Naive thymus-derived CD8-positive, alpha-beta T cell (primary cell): ENCODE measurements at places on chromosomes 1 and 21. TPM values are rescaled to one million over a fixed set of nuclear protein-coding genes. Genes with fewer than 3 reads are reported as not detected.

The LYPLA2 gene
- total RNA-seq = 52.9 TPM

The TMIGD3 gene
- not detected for total RNA-seq

The TMCO4 gene
- total RNA-seq = 16.4 TPM

The ZNF683 gene
- 2.4 TPM for total RNA-seq

The UMODL1 gene
- total RNA-seq = 3.1 TPM

The RHD gene
- total RNA-seq = not detected

The FCRLB gene
- 1.2 TPM for total RNA-seq

The RSPH1 gene
- total RNA-seq = 0.14 TPM

The PPFIA4 gene
- total RNA-seq = 1.6 TPM

The PLD5 gene
- total RNA-seq = not detected

The RIMS3 gene
- 2.0 TPM for total RNA-seq

The FCRL1 gene
- 13.2 TPM for total RNA-seq

The EPS8L3 gene
- total RNA-seq = not detected

The DPYD gene
- 39.3 TPM for total RNA-seq

The UBE2J2 gene
- total RNA-seq = 105 TPM

The SFPQ gene
- 418 TPM for total RNA-seq

The KRTAP11-1 gene
- total RNA-seq = not detected

The NLRP3 gene
- total RNA-seq = 2.6 TPM

The FCAMR gene
- total RNA-seq = not detected

The AMY2A gene
- total RNA-seq = not detected

The AK5 gene
- 41.5 TPM for total RNA-seq

The THEM5 gene
- not detected for total RNA-seq

The CNR2 gene
- 0.99 TPM for total RNA-seq

The SPOCD1 gene
- total RNA-seq = 0.36 TPM

The SLC45A1 gene
- total RNA-seq = 1.2 TPM

The PCBP3 gene
- total RNA-seq = not detected

The CADM3 gene
- total RNA-seq = not detected

The LAMB3 gene
- total RNA-seq = 0.73 TPM

The OR2L8 gene
- 0.49 TPM for total RNA-seq

The ACTA1 gene
- total RNA-seq = 0.34 TPM

The FCN3 gene
- not detected for total RNA-seq

The STX12 gene
- total RNA-seq = 26.5 TPM

The LGR6 gene
- total RNA-seq = 0.25 TPM

The SIPA1L2 gene
- total RNA-seq = 0.08 TPM

The GOLT1A gene
- total RNA-seq = not detected
